ENCODE measurements at places on chromosomes 12 and 14.
A peak's percentile ranks its signal among the peaks of the same experiment; 100 is the strongest.

GRCh38 chr14:68047906-68048305 is 228.3 kb downstream of the RAD51B start:
- no peak for DNase-seq

GRCh38 chr12:90335566-90335965 is 619.4 kb downstream of the CCER1 start:
- DNase-seq = no peak

DNA sequence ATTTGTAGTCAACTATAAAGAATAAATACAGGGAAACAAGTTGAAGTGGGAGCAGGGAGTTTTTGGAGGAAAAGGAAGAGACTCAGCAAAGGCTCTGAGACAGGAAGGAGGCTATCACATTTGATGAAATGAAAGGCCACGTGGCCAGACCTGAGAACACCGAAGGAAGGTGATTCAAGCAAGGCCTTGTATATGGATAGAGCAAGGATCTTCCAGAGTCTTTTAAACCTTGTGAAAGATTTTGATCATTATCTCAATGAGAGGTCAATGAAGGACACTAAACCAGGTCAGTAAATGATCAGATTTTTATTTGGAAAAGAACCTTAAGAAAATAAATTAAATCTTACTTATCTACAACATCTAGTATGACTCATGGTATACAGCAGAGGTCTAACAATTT is 523.5 kb downstream of the SLC16A7 start:
- no peak for DNase-seq

DNA sequence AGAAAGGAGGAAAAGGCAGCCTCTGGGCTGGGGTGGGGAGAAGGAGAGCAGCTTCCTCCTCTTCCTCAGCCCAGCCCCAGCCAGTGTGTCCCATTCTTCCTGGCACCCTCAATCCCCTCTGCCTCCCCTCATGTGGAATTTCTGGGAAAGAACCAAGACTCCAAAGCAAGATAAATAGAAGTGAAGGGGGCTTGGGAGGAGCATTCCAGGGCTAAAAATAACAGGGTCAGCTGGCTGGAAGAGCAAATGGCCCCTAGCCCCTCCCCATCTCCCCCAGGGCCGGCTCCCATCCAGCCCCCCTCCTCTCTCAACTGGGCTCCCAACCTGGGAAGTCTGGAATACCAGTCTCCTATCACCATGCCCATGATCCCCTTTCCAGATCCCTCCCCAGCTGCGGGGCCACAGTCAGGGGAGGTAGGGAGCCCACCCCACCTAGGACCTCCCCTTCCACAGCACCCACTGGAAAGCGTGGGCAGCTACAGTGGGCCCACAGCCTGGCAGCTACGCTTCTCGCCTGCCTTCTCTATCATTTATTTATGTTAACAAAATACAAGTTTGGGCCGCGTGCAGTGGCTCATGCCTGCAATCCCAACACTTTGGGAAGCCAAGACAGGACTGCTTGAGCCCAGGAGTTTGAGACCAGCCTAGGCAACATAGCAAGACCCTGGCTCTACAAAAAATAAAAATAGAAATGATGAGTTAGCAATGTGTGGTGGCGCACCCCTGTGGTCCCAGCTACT is 88.3 kb downstream of the IRF2BPL start:
- DNase-seq = no peak

- DNase-seq = no peak
These were observed 82.1 kb downstream of the B4GALNT3 start for GRCh38 chr12:541676-542324.

- no peak for DNase-seq
These were observed 120.5 kb upstream of the NCOR2 start for GRCh38 chr12:124687917-124688316.

GRCh38 chr14:59274991-59275391 is 86.5 kb downstream of the DAAM1 start:
- no peak for DNase-seq

GRCh38 chr12:66092559-66093269 is 37.8 kb downstream of the LLPH start:
- no peak for DNase-seq

DNA sequence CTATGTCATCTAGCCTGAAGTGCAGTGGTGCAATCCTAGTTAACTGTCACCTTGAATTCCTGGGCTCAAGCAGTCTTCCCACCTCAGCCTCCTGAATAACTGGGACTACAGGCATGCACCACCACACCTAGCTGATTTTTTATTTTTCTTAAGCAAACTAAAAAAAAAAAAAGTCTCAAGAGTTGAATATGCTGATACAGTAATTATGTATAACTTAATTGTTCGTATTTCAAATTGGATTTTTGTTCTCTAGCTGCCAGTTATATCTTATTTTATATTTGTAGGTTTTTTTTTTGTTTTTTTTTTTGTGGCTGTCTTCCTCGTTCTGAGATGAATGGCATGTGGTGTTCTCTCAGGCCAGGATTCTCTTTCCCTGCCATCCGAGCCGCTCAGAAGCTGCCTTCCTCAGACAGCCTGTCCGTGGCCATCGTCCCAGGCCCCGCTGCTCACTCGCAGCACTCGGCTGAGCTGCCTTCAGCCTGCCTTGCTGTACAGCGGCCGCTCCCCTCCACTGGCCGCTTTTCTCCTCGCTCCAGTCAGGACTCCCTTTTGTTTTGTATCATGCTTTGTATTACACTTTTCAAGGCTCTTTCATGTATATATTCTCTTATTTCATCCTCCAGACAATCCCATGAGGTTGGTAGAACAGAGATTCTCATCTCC is 53.3 kb downstream of the WDR20 start:
- no peak for DNase-seq

GRCh38 chr12:39354955-39355354 is 88.0 kb downstream of the KIF21A start:
- no peak for DNase-seq

GRCh38 chr12:103667125-103667524 is 80.1 kb downstream of the STAB2 start:
- DNase-seq = no peak

DNA sequence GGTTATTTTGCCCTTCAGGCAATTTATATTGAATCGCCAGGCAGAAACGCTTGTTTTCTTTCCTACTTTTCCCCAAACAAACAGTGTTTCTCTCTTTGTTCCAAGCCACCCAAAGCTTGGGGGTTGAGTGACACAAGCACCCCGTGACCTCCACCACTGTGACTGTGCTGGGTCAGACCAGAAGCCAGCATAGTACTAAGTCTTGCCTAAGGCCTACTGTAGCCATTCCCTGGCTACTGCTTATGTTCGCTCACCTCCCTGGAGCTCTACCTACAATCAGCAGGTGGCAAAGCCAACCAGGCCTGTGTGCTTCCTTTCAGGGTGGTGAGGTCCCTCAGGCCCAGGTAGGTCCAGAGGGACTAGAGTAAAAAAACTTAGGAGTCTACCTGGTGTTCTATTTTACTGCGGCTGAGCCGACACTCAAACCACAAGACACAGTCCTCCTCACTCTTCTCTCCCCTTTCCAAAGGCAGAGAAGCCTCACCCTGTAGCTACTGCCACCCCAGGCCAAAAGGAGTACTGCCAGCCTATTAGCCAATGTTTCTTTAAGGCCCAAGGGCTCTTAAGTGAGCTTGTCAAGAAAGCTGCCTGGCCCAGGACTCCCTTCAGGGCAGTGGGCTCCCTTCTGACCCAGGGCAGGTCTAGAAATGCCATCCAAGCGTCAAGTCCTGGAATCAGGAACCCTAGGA is 411.8 kb upstream of the MIS18BP1 start:
- no peak for DNase-seq

- no peak for DNase-seq
These were observed 118.7 kb downstream of the RPAP3 start for GRCh38 chr12:47586952-47587669.

DNA sequence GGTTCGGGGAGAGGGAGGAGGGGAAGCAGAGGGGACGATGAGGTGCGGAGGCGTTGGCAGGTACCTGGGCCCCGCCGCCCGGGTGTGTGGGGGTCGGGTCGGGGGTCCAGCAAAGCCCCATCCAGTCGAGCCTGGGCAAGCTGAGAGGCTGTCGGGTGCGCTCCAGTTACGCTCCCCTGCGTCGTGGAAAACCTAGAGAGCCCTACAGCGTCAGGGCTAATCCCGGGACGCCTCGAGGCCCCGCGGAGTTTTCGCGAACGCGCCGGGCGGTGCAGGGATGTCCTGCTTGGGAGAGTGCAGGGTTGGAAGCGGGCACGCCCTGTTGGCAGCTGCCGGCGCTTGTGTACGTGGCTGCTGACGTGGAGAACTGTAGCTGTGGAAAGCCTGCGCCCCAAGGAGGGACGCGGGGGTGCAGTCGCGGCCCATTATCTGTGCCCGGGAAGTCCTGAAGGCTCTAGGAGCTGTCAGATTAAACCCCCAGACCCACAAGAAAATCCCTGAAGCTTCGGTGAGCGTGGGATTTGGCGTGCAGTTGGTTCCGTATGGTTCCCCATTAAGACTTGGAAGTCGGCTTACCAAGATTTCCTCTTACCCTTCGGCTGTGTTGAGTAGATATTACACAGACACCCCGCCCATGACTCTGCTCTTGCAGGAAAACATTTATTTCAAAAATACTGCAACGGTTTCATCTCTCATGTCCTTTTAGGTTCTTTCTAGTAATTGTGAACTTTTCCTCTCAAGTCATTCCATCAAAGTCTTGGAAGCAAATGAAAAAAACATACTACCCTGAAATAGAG is 11.3 kb upstream of the SLC38A2 start:
- DNase-seq = peak; percentile 43

- peak; percentile 52 for DNase-seq
These were observed 54.9 kb upstream of the OVCH1 start for GRCh38 chr12:29552324-29552927.

DNA sequence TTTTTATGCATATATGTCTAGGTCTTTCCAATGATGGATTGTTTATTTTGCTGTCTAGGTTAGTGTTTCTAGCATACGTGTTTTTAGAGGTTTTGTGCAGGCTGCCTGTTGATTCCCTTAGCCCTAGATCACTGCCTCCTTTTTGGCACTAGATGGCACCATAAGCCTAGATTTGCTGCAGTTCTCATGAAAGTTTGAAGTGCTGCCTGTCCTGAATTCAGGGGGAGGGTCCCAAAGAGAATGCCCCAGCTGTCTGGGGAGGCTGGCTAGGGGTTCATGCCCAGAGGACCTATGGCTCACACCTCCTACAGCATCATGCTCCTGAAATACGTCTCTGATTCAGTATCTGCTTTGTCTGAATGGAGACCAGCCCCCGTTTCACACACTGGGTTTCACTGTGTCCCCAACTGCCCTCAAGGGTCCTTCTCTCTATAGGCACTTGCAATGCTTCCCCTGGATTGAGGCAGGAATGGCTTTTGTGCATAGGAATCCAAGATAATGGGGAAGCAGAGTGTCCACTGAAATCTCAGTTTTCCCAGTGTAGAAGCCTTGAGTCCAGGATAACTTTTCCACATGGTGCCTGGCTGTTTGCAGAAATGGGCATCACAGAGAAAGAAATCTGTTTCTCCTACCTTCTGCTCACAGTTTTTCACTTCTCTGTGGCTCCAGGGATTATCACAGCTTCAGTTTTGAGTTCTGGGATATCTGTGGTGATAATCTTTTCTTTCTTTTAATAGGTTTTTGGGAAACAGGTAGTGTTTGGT is 14.2 kb upstream of the TXNRD1 start:
- peak; percentile 73 for DNase-seq

DNA sequence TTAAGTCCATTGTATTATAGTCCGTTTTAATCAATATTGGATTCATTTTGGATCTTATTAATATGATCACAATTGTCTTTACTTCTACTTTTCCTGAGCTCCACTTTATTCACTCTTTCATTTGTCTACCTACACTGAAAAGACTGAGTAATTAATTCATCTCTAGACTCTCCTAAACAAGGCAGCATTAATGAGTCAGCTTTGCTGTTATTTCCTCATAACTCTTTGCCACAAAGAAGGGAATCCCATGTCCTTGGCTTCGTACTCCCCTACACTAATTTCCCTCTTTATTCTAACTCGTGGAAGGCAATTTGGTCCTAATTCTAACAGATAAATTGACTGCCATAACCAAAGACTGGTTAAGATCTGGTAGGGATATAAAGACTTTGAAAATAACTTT is 91.9 kb downstream of the ARMH4 start:
- no peak for DNase-seq

GRCh38 chr14:65002586-65003210 is 16.0 kb downstream of the FNTB start:
- DNase-seq = no peak

DNA sequence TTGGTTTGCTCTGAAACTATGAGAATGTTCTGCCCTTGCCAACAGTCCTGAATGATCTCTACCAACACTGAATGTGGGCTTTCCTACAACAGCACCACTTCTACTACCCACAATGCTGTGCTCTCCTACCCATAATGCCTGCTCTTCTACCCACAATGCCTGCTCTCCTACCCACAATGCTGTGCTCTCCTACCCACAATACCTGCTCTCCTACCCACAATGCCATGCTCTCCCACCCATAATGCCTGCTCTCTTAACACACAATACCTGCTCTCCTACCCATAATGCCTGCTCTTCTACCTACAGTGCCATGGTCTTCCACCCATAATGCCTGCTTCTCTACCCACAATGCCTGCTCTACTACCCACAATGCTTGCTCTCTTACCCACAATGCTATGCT is 92.3 kb downstream of the KCNK13 start:
- no peak for DNase-seq

GRCh38 chr14:101654051-101654450 is 92.8 kb downstream of the DIO3 start:
- DNase-seq = no peak

- DNase-seq = peak; percentile 54
These were observed 101.1 kb upstream of the DCD start for GRCh38 chr12:54749191-54749818.

DNA sequence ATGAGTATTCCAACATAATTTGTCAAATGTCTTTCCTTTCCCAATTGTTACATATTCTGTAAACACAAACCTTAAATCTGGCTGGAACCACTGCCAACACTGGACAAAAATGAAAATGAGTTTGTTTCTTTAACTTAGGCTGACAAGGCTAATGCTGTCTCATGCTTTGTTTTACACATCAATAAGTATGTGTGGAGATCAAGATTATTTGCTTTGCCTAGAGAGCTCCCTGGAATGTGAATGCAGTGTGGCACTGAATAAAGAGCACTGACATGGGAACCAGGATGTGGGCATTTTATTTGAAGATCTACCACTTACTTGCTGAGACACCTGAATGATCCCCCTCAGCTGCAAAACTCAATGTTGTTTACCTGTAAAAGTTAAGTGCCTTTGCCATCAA is 61.7 kb downstream of the RALGAPA1 start:
- DNase-seq = no peak

GRCh38 chr14:102822311-102822863 is 45.1 kb downstream of the TRAF3 start:
- DNase-seq = no peak

GRCh38 chr12:90287585-90287984 is 578.9 kb upstream of the ATP2B1 start:
- DNase-seq = no peak

GRCh38 chr12:16788506-16789203 is 182.7 kb upstream of the LMO3 start:
- DNase-seq = no peak

- no peak for DNase-seq
These were observed 85.1 kb upstream of the CCDC91 start for GRCh38 chr12:28104903-28105864.
